ENCODE measurements at places on chromosomes 1 and 21.

DNA sequence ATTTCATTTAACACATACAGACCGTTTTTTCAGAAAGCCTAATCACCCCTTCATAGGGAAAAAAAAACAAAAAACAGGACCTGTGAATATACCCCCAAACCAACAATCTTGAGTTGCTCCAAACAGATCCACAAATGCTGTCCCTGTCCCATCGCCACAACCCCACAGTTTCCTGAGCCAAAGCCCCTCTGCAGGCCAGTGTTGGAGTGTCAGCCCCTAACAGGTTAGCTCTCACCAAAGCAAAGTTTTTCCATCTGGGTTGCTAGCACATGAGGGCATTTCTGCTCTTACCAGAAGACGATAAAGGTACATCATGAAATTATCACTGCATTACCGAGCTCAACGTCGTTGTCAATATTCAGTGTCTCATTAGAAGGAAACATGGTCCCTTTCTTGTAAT is 40.8 kb downstream of the MCOLN2 start:
- no peak for DNase-seq
- no peaks in the 10 kb centered on the region for H3K27me3 ChIP-seq
- no peak overlapping the region for H3K4me3 ChIP-seq
- H3K36me3 ChIP-seq = no peaks in the 10 kb centered on the region
- no peak overlapping the region for H3K27ac ChIP-seq
- no peaks in the 10 kb centered on the region for H3K4me1 ChIP-seq

- H3K36me3 ChIP-seq = no peaks in the 10 kb centered on the region
- H3K27ac ChIP-seq = no peak overlapping the region
- no peak for DNase-seq
- no peaks in the 10 kb centered on the region for H3K27me3 ChIP-seq
- no peaks in the 10 kb centered on the region for H3K4me1 ChIP-seq
Measured at GRCh38 chr21:31961027-31961426, 88.2 kb downstream of the HUNK start.

DNA sequence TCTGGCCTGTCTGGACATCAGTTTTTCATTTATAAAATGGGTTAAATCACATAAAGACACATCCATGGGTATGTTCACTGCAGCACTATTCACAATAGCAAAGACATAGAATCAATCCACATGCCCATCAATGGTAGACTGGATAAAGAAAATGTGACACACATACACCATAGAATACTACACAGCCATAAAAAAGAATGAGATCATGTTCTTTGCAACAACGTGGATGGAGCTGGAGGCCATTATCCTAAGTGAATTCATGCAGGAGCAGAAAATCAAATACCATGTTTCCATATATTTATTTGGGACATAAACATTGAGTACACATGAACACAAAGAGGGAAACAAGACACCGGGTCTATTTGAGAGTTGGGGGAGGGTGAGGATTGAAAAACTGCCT is 28.1 kb downstream of the ZBTB8OS start:
- no peak overlapping the region for H3K27ac ChIP-seq
- DNase-seq = no peak
- peaks cover 4% of the 10 kb centered on the region for H3K36me3 ChIP-seq
- H3K4me1 ChIP-seq = no peaks in the 10 kb centered on the region

DNA sequence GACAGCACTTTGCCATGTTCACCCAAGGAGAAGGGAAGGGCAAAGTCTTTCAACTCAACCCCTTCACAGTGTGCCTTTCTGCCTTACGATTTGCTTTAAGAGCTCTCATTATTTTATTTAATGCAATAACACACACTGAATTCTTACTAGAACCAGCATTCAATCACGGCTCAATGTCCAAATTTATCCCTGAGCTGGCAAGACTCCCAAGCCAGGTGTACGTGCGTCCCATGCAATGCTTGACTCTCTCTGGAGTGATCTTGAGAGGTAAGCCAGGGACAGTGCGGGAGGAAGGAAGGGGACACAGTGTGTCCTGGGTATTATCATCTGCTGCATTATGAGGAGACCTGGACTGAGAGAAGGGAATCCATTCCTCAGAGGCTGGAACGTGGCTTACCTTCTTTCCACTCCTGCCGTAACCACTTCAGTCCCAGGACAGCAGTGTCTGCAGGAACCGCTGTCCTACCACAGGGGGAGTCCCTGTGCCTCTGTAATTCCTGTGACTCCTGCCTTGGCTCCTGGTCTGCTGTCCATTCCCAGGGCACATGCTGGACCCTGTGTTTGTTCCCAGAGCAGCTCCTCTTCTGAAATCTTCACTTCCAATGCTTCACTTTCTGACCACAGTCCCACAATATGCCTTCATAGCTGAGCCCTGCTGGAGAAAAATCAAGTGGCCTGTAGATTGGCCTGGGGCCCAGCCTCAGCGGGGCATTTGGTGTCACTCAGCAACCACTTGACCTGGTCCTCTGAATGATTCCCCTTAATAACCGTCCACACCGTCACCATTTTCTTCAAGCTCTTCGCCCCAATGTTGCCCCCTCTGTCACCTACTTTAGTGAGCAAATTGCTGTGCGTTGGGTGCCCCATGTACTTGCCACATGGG is 28.6 kb upstream of the STUM start:
- no peak overlapping the region for H3K27ac ChIP-seq
- no peaks in the 10 kb centered on the region for H3K4me1 ChIP-seq
- no peaks in the 10 kb centered on the region for H3K27me3 ChIP-seq

GRCh38 chr1:178052650-178053461 is 41.0 kb upstream of the RASAL2 start:
- DNase-seq = no peak
- H3K4me1 ChIP-seq = peaks cover 20% of the 10 kb centered on the region
- H3K27me3 ChIP-seq = no peaks in the 10 kb centered on the region
- no peaks in the 10 kb centered on the region for H3K36me3 ChIP-seq
- no peak overlapping the region for H3K4me3 ChIP-seq

GRCh38 chr1:203186446-203187303 is at the start of gene CHI3L1:
CHI3L1 (minus strand) TSS chr1:203186704; CDS start chr1:203186623, 81 bp downstream.
- H3K36me3 ChIP-seq = no peaks in the 10 kb centered on the region
- no peak within 1 kb of the TSS for H3K4me3 ChIP-seq
- no peak within 1 kb of the TSS for H3K27ac ChIP-seq
- no peaks in the 10 kb centered on the region for H3K4me1 ChIP-seq

Measured in sigmoid colon (tissue), 7 donors.